RWPE2 (cell line): ENCODE measurements at places on chromosomes 13 and 19.

GRCh38 chr19:6564393-6564792 lies 26.6 kb downstream of the CD70 start:
- no peak for DNase-seq

- no peak for DNase-seq
Observed at GRCh38 chr13:27016875-27017274, 154.7 kb downstream of the USP12 start.

DNA sequence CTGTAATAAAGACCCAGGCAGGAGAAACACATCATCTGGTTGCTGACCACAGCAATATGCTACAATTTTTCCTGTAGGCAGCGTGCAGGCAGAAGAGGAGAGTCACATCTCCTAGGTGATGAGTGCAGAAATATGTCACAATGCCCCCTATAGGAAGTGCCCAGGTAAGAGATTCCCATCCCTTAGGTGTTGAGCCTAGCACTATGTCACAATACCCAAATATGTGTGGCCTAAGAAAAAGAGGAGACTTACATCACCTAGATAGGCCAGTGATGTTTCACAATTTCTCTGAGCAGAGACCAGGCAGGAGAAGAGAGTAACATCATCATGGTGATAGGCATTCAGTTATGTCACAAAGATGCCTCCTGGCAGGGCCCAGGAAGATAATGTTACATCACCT lies 49.4 kb upstream of the ZNF728 start:
- DNase-seq = no peak

DNA sequence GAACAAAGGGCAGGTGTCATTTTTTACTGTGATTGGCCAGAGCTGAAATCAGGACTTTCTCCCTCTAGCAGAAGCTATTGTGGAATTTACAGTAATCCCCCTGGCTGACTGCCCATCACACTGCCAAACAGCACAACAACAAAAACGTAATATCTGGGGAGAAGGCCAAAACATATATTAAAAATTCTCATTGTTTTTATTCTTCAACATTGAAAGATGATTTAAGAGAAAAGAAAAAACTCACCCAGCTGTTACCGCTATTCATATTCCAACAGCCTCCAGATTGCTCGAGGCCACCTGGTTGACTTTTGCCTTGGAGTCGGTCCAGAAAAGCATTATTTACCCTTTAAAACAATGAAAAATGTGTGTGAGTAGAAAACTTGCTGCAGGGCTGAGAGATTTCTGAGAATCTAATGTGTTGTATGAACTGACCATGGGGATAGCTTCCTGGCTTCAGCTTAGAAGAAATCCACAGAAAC lies 97.2 kb downstream of the EPSTI1 start:
- no peak for DNase-seq

DNA sequence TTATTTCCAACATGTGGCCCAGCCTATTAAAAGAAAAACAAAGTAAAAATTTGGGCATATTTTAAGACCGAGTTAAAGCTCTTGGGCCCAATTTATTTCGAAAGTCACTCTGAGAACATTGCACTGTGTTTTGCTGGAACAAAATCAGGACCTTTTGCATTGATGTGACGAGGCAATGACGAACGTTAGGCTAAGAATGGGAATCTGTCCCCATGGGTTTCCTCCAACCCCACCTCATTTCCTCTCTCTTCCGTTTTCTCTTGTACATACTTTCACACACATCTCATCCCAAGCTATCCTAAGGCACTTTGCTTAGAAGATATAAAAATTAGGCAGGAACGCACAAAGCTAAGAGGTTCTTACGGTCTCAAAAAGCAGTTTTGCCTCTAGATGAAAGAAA lies 22.1 kb downstream of the EDNRB start:
- DNase-seq = no peak

DNA sequence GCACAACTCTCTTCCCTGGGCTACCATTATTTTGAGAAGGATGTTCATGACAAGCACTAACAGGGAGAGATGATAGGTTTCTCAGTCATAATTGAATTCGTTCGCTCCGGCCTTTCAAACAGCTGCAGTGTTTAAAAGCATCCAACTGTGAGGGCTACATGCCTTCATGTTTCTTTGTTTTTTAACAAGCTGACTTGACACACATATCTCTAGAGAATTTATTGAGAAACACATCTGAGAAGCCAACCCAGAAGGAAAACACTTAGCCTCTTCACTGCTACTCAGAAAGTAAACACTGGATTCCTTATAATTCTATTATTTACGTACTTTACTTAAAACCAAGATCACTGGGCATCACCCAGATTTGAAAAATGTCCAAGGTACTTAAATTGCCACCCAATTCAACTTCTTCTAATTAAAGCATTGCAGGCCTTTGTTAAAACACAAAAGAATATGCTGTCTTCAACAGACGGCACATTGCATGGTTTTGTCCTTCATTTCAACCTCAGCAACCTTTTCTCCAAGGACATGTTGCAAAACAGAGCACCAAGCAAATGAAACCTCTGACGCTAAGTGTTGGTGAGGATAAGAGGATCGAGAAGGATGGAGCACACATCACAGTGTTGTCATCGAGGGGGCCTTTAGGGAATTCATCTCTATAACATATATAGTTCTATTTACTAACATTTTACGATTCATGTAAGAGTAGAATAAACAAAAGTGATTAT lies 75.8 kb downstream of the TBC1D4 start:
- no peak for DNase-seq

GRCh38 chr13:46207828-46208227 lies 3.9 kb upstream of the LRRC63 start:
- DNase-seq = no peak

GRCh38 chr19:6532244-6532999 lies 1.6 kb downstream of the TNFSF9 start:
- no peak for DNase-seq

- no peak for DNase-seq
Observed at GRCh38 chr13:110802260-110802659, 88.8 kb downstream of the ING1 start.

- DNase-seq = no peak
Observed at GRCh38 chr19:58296104-58296503, 9.1 kb upstream of the ERVK3-1 start.

DNA sequence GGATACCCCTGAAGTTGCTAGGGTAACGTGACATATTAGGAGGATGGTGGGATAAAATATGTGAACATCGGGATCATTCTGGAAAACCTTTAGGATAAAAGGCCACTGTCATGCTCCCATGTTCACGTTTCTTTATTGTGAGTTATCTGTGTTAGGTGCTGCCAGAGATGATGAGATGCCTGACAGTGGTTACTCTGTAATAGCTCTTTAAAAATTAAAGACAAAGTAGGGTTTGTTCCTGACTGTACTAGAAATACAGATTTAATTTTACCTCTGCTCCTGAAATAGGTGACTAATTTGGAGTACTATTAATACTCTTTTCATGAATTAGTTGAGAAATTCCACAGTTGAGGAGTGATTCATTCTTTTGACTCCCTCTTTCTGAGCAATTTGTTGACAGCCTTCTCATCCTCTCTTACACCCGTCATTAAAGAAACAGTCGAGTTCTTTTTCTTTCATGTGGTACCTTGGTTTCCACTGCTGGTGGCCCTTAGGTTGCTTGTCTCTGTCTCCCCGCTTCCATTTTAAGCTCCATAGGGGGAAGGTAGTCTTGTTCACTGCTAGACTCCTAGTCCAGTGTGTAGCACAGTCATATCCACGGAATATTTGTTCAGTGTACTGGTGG lies 28.4 kb downstream of the SAE1 start:
- no peak for DNase-seq

DNA sequence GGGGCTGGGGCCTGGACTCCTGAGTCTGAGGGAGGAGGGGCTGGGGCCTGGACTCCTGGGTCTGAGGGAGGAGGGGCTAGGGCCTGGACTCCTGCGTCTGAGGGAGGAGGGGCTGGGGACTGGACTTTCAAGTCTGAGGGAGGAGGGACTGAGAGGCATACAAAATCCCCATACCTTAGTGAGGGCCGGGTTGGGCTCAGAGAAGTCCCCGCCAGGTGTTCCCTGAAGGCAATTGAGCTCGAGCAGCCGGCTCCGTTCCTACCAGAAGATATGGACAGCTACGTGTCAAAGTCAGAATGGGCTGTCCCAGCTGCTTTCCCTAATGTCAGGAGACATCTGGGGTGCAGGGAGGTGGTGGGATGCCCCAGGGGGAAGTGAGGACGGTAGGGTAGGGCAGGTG lies 9.5 kb downstream of the PHLDB3 start:
- DNase-seq = no peak

- DNase-seq = no peak
Observed at GRCh38 chr19:36060430-36060829, 5.7 kb downstream of the WDR62 start.

DNA sequence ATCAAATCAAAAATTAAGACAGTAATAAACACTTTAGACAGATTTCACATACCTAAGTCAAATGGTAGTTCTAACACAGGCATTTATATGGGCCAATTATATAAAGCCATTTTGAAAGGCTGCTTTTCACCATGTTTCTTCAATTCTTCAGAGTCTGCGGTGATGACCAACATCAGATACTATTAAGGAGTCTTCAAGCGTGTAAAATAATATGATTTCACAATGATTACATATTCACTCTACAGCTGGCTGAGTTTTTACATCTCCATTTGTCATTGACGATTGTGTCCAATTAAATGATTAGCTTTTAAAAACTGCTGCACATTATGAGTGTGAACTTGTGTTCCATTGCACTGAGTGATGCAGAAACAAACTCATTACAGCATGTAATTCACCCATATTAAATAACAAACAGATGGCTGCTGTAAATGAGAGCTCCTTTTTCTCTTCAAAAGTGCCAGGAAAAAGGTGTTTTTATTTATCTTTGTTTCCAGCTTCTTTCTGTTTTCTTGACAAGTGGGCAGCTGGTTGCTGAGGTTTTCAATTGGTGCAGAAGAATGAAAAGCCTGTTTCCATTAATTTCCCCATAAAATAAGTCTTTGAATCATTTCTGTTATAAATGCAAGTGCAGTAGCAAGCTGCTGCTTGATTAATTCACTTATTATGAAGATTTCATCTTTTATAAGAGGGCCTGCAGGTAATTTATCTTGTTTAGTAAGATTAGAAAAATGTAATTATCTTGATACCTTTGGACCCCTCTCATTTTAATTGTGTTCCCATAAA lies 676.1 kb upstream of the KLHL1 start:
- no peak for DNase-seq

DNA sequence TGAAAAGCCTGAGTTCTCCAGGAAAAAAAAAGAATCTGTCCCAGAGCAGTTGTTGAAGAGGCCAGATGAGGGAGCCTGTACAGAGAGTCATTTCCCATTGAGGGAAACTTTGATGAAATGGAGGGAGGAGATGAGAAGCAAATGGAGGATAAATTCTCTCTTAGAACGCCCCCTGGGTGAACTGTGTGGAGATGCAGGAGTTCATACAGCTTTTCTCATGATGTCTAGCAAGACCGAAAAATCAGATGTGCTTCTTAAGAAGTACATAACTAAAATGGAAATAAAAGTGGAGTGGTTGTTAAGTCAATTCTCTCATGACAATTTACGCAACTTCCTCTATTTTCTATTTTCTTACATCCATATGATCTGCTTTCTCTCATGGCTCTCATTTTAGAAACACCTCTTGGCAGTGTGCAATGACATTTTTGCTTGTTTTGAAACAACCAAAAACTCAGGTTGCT lies 1263.1 kb downstream of the PCDH9 start:
- DNase-seq = no peak

DNA sequence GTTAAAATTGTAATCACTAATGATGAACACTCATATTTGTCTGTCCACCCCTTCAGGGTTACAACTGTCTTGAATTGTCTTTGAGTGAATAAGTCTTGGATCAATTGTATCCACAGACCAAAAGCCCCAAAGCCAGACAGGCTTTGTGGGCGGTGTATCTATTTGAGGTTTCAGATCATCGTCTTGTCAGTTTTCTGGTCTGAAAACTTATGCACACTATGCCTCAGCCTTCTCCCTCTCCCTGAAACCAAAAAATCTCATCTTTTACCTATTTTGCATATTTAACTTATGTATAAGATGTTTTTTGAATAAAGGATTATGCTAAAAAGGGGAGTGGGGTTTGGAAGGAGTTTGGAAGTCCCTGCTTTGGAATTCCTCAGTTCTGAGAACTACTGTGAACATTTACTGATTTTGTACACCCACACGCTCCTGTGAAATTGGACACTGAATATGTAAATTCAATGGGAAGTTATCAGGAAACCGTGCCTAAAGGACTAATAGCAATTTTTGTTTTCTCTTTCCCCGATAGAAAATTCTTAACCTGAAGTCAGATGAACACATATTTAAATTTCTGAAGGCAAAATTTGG lies 52.1 kb downstream of the DPY19L3 start:
- no peak for DNase-seq

GRCh38 chr13:113943821-113944565 lies 29.9 kb downstream of the C13orf46 start:
- peak; percentile 51 for DNase-seq

- no peak for DNase-seq
Observed at GRCh38 chr19:19823916-19824315, 2.4 kb upstream of the ZNF506 start.

DNA sequence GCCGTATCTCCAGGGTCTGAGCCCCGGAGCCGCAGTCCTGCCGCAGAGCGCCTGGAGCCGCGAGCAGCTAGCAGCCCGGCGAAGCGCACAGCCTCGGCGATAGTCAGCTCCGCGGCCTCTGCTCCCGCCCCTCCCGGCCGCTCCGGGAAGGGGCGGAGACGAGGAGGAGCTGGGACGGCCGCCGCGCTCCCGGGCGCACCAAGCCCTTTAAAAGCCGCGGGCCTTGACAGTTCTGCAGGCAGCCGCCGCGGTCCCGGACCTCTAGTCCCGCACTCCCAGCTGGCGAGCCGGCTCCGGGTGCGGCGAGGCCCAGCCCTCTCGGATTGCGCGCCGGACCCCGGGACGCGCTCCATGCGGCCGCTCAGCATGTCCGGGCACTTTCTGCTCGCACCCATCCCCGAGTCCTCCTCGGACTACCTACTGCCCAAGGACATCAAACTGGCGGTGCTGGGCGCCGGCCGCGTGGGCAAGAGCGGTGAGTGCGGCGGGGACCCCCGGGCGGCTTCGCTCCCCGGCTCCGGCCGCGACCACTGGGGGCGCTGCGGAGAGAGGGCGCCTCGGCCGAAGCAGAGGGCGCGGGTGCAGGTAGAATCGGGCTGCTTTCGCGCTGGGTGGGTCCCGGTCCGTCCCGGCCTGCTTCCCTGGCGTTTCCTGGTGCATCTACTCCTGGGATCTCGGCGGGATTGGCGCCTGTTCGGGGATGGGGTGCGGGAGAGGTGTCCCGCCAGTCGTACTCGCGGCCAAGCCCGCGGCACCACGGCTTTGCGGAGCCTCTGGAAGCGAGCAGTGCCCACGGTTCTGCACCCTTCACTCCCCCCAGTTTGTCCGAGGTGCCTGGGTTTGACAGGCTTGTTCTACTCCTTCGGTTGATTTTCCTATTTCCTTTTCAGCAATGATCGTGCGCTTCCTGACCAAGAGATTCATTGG lies at the start of gene RASL11A:
TSS of gene RASL11A (plus strand) at position 237 of the 927 bp plus-strand sequence. CDS start at position 352, 115 bp downstream.
- DNase-seq = peak; percentile 71

GRCh38 chr19:50899569-50899968 lies 11.6 kb downstream of the KLK4 start:
- DNase-seq = no peak

DNA sequence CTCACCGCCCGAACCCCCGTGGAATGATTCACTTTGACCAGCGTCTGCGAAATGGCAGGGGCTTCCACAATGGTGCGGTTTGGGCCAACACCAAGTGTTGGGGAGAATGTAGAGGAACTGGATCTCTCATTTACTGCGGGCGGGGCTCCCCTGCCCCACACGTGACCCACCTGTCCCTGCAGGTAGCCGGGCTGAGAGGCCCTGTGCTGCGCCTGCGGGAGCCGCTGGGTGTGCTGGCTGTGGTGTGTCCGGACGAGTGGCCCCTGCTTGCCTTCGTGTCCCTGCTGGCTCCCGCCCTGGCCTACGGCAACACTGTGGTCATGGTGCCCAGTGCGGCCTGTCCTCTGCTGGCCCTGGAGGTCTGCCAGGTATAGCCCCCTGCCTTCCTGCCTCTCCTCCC lies 5.8 kb upstream of the FLT3LG start:
- DNase-seq = no peak

GRCh38 chr19:13404236-13404635 lies 102.0 kb downstream of the CACNA1A start:
- DNase-seq = no peak
